ENCODE measurements at places on chromosomes 2 and 18.

- DNase-seq: no peak
Observed at GRCh38 chr2:96866986-96867755, 2.7 kb downstream of the SEMA4C start.

GRCh38 chr2:60459851-60460250, 93.6 kb downstream of the BCL11A start:
- no peak for DNase-seq

DNA sequence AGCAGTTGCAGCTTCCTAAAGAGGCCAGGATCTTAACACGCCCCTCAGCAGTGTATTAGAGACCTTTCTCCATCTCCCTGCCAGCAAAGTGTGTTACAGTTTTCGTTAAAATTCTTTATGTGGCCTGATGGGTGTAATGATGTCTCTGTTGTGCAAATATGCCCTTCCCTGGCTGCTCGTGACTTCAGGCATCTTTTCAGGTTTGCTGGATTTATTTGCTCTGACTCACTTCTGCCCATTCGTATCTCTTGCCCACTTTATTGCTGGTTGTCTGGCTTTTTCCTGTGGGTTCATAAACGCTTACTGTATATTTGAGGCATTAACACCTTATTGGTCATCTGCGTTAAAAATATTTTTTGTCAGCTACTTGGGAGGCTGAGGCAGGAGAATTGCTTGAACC, 134.5 kb downstream of the ASB1 start:
- DNase-seq: no peak

GRCh38 chr2:136305517-136306192, 187.7 kb upstream of the CXCR4 start:
- DNase-seq: no peak

DNA sequence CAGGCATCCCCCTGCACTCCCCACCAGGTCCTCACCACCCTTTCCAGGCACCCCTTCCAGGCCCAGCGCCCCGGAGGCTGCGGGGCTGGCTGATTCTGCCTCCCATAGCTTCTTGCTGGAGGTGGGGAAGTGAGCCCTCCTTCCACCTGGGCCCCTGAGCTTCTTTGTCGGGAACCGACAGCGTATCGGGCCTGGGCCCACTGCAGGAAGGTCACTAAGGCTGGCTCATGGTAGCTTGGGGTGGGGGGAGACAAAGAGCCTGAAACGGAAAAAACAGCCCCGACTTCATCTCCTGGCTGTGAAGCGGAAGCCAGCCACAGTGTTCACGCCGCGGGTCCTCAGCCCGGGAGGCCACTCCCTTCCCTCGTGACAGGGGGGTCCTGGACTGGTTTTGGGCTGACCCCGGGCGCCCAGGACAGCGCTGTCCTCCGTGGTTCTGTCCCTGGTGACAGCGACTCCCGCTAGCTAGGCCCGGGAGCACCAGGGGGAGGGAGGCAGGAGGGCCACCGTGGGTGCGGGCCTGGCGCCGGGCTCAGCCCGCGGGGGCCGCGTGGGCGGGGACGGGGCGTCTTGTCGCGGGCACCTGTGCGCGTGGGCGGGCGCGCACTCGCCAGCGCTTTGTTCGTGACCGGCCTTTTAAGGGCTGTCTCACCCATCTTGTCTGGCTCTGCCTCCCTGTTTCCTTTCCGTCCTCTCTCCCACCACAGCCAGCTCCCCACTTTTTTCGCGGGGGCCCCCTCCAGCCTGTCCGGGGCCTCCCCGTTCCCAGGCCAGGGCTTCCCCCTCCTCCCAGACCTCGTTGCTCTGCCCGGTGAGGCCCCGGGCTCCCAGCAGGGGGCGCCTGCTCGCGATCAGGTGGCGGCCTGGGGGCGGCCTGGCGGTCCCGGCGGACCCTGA, 64.9 kb downstream of the DNMT3A start:
- no peak for DNase-seq

DNA sequence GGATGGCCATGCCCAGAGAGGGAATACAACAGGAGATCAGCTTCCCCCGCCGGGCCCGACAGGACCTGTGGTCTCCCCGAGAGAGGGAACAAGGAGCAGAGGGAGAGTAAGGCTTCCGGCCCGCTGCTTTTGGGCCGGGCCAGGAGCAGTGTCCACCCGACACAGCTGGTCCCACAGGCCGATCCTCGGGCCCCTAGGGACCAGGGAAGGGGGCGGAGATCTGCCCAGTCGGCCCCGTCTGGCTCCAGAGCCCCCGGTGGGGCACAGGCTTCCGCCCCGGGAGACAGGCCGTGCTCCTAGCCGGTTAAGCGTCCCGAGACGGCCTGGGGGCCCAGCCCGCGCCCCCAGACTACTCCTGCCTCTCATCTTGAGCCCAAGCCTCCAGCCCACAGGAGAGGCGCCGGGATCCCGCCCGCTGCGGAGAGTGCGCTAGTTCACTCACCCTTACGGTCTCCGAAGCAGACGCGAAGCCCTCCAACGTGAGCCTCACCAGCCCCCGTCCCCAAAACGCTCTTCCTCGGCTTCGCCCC, at the start of gene MCFD2:
Gene MCFD2, minus strand, starts transcription at position 526 of the 530 bp plus-strand sequence. CDS start 6,635 bp downstream, outside the sequence.
- DNase-seq: no peak

GRCh38 chr2:218074031-218074430, 5.0 kb downstream of the RUFY4 start:
- DNase-seq: no peak

DNA sequence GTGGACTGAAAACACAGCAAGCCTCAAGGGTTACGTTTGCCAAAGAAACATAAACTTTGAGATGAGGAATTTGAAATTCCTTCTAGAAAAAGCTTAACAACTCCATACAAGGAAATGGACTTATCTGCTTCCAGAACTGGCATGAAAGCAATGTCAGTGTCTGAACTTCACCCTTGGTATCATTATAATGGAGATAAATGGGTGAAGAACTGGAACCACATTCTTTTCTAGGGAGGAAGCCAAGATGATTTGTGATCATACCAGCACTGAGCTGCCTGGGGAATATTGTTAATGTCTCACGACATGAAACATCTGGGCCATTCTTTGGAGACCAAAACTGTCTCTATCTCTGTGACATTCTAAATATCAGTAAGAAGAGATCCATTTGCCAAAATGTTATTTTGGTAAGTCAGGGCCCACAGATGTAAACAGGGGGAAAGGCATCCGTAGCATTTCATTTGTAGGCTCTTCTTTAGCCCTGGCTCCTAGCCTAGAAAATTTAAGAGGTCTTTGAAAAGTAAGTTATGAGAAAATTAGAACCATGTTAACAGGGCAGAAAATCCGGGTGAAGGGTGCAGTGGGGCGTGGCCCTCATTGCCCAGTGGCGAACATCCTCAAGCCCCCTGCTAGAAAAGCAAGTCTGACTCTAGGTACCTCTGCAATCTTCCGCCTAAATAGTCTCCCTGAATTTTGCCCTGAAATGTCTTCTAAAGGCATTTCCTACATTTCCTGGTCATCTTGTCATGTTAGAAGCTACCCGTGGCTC, 295.3 kb upstream of the EPAS1 start:
- DNase-seq: no peak

DNA sequence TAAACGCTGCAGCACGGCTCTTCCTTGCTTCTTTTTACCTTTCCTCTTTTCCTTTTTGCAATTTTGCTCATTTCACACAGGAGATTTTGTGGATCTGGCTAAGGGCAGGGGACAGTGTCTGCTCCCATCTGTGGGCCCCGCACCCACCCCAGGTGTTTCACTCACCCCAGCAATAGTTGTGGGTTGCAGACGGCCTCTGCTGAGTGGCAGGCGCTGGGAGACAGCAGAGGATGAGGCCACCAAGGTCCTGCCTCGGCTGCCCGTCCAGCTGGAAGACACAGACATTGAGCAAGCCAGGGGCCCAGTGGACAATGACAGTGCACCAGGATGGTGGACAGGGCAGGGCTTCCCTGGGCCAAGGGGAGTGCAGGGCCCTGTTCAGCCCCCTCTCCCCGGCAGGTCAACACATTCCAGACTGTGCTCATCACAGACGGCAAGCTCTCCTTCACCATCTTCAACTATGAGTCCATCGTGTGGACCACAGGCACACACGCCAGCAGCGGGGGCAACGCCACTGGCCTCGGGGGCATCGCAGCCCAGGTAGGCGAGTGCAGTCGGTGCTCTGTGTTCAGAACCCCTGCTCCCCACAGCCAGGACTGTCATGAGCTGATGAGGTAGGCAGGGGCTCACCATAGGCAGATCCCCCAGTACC, 35.0 kb downstream of the SNED1 start:
- no peak for DNase-seq

GRCh38 chr18:49861659-49862058, 48.3 kb upstream of the ACAA2 start:
- no peak for DNase-seq

GRCh38 chr2:24617424-24617823, 126.4 kb downstream of the NCOA1 start:
- no peak for DNase-seq

DNA sequence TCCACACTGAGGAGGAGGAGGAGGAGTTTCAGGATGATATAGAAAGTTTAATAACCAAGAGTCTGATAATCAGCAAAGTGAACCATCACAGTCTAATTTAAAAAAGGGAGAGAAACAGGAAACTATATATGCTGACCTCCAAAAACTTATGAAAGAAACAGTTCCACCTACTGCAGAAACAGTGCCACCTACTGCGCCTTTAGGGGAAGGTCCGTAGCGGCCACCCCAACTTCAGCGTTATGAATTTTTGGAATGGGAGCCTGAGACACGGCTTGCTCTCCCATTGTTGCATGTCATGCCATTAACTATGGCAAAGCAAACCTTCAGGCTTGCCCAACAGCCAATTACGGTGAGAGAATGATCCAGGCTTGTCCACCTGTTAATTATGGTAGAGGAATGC, 1719.2 kb upstream of the LRRTM1 start:
- DNase-seq: no peak

GRCh38 chr2:106267997-106268396, 73.9 kb upstream of the UXS1 start:
- no peak for DNase-seq

GRCh38 chr2:29920130-29920577, 1.2 kb downstream of the ALK start:
- no peak for DNase-seq

GRCh38 chr2:198073253-198073652, 268.9 kb downstream of the PLCL1 start:
- no peak for DNase-seq

DNA sequence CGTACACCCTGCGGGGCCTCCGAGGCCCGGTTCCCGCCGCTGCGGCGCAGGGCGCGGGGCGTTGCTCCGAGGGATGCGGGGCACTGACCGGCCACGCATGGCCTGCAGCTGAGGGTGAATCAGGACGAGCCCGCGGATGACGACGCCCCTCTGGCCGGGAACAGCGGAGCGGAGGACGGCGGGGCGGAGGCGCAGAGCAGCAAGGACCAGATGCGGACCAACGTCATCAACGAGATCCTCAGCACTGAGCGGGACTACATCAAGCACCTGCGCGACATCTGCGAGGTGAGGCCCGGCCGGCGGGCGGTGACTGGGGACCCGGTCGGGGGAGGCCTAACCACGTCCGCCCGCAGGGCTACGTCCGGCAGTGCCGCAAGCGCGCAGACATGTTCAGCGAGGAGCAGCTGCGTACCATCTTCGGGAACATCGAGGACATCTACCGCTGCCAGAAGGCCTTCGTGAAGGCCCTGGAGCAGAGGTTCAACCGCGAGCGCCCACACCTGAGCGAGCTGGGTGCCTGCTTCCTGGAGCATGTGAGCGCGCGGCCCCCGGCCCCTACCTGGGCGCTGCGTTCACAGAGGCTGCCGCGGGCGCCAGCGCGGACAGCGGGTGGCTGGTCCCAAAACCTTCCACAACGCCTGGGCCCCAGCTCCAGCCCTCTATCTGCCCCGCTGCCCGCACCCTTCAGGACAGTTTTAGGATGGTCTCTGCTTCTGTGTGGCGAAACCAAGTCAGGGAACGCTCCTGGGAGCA, 53.2 kb downstream of the FAM168B start:
- DNase-seq: no peak

DNA sequence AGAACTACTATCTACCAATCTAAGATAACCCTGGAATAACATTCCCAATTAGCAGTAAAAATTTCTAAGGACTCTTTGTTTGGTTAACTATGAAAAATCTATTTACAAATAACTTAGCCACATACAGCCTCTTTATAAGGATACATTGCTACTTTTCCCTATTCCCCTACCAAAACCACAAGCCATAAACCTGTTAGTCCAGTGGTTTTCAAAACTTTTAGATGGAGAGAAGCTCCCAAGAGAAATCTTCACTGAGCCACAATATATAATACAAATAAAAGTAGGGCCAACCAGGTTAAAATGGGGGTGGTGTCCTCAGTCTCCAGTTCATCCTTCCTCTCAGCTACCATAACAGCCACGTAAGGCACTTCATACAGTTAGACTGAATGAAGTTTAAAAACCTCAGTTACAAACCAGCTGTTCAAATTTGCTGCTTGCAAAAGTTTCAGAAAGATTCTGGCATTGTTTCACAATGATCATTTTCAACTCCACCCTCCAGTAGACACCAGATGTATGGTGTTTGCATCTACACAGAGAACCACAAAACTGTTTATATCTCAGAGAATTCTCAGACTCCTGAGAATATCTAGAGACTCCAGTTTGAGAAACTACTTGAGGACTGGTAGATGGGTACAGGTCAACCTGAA, 26.0 kb downstream of the SOS1 start:
- DNase-seq: no peak

GRCh38 chr2:164661349-164661748, 40.1 kb upstream of the GRB14 start:
- DNase-seq: no peak

DNA sequence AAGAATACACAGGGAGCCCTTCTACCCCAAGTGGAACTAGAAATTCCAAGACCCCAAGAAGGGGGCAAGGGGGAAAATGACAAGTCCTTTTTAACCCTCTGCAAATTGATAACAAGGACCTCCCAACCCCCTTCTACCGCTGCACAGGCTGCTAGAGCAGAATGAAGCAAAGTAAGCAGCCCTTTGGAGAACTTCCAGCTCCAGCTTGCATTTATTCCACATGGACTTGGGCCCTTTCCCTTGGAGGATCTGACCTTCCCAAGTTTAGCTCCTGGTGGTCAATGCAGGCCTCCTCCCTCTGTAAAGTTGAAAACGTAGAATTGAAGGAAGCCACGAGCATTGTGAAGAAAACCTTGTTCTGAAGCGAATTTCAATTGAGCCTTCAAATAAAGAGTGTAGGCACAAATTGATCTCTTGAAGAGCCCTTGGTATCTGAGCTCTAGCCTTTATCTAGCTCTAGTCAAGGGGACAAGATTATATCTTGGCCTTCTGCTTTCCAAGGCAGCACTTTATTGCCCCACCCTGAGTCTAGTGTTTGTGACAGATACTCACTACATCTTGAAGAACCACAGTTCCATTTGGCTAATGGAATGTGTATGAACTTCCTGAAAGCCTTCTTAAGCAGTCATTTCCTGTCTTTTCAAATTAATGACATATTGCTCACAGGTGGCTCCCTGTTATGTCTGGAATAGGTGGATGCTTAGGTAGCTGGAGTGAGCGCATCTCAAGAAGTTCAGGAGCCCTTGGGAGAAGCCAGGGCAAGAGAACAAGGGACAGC, 37.2 kb downstream of the SLC14A2 start:
- no peak for DNase-seq

- no peak for DNase-seq
Observed at GRCh38 chr2:231386446-231386845, 9.1 kb upstream of the B3GNT7 start.

DNA sequence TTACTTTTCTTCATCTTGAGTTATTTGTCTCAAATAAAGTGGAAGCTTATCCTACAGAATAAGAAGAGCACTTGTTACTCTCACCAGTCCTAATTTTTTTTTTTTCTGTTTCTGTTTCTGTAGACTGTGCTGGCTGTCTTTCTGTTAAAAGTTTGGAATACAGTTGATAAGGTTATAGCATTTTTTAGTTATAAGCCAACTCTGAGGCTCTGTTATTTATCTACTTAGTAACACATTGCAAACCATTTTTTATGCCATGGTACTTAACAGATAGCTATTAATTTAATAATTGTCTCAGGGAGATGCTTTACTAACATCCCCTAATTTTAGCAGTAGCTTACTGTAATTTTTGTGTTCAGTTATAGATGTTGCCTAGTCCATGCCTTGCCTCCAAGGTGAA, 37.9 kb downstream of the CREB1 start:
- no peak for DNase-seq
